ENCODE measurements at places on chromosomes 4 and X.
A peak's percentile ranks its signal among the peaks of the same experiment; 100 is the strongest.

DNA sequence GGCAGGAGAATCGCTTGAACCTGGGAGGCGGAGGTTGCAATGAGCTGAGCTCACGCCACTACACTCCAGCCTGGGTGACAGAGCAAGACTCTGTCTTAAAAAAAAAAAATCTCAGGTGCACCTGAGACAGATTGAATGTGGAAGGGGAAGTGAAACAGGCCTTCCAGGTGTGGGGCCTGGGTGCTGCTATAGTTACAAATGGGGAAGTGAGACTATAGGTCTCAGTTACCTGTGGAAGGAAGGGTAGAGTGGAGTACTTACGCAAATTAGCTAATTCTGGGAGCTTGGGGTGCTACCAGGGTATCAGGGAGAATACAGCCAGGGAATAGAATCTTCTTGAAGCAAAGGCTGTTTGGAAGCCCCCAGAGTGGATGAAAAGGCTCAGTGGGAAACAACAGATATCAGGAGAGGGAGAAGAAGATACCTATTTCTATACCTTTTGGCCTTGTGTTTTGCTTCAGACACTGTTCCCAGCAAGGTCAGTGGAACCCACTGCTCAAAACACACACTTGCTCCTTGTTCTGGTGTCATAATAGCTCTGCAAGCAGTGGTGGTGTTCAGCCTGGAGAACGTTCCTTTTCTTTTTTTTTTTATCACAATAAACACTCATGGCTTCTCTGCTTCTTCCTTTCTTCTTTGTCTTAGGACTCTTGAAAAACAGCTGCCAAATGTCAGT is 7.0 kb downstream of the CD38 start:
- no peak for DNase-seq

DNA sequence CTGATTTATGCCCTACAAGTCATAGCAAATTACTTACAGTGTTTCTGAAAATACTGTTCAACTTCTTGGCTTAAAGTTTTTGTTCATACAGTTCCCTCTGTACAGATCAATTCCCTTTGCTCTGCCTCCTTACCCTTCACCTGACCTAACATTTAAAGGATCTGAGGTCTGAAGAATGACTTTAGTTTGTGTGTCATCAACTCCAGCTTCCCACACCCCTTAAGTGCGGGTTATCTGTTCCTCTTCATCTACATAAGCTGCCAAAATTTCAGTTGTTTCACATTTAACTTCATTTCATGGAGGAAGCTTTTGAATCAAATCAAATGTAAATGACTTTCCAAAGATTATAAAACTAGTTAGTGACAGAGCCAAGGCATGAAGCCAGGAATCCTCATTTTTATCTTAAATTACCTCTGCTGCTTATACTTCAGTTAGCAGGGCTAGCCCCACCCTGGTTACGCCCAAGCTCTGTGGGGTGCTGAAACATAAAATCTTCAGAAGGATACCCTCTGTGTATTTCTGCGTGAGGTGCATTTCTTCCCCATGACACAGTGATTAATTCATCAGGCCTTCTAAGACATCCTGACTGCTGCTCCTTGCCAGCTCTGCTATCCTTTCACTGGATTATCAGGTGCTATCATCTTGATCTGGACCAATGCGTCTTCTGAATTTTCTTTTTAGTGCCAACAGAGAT is 16.5 kb downstream of the CXCL1 start:
- DNase-seq: no peak

DNA sequence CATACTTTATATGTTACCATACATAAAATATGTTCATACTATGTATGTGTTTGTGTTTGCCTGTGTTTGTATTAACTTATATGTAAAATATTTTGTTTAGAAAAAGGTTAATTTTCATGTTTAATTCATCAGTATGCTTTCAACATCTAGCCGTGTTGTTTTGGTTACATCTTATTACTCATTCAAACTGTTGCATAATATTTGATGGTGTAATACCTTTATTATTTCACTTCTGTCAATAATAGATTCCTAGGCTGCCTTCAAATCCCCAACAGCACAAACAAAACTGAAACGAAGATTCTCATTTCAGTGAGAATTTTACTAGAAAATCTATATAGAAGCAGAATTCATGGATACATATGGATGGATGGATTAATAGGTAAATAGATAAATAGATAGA is 462.3 kb upstream of the ADGRL3 start:
- DNase-seq: no peak

DNA sequence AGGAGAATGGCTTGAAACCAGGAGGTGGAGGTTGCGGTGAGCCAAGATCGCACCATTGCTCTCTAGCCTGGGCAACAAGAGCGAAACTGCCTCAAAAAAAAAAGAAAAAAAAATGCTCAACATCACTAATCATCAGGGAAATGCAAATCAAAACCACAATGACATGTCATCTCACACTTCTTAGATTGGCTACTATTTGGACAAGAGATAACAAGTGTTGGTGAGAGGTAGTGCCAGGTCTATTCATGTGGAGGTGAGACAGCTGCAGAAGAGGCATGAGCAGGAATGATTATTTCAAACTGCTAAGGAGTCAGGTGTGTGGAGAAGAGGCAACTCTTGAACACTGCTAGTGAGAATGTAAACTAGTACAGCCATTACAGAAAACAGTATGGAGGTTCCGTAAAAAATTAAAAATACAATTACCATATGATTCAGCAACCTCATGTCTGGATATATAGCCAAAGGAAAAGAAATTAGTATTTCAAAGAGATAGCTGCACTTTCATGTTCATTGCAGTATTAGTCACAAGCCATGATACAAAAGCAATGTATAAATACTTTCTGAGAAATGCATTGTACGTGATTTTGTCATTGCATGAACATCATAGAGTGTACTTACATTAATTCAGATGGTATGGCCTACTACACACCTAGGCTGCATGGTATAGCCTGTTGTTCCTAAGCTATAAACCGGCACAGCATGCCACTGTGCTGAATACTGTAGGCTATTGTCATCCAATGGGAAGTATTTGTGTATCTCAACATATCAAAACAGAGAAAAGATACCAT is 75.3 kb downstream of the TMEM144 start:
- DNase-seq: no peak

- no peak for DNase-seq
These were observed 59.8 kb upstream of the LGI2 start for GRCh38 chr4:25090516-25090915.

GRCh38 chr4:129092631-129093190 is 628 bp downstream of the SCLT1 start:
- no peak for DNase-seq

DNA sequence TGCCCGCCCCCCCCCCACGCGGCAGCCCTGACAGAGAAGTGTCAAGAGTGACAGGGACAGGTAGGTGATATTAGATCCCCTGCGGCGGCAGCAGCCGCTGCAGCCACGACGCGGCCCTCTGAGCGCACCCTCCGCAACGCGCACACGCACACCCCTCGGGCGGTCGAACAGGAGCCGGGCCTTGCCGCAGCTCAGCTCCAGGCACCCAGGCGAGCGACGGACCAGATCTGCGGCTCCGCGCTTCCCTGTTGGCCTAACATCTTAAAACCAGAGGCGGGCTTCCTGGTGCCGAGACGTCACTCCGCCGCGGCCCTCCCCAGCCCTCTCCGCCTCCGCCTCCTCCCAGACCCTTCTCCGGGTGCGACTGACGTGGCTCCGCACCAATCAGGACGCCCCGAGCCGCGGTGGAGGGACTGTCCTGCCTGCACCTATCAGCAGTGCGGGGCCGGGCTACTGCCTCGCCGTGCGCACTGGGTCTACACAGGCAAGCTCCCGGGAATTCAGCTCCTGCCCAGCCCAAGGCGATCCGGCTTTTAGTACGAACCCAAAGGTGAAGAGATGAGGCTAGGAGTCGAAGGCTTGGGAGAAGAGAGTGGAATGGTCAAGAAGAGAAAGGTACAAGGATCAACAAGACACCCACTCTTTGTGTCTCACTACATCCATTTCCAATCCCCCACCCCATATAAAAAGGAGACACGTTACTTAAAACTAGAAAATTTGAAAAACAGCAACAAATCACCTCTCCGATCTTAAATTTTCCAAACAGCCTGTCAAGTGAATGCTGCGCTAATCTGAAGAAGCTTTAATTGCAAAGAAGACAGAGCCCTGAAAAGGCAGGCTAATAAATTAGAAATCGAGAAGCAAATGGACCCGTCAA is at the start of gene PITX2:
TSS of gene PITX2 (minus strand) at position 237 of the 877 bp plus-strand sequence. CDS start 617 bp downstream, outside the sequence.
- peak; percentile 37 for DNase-seq

DNA sequence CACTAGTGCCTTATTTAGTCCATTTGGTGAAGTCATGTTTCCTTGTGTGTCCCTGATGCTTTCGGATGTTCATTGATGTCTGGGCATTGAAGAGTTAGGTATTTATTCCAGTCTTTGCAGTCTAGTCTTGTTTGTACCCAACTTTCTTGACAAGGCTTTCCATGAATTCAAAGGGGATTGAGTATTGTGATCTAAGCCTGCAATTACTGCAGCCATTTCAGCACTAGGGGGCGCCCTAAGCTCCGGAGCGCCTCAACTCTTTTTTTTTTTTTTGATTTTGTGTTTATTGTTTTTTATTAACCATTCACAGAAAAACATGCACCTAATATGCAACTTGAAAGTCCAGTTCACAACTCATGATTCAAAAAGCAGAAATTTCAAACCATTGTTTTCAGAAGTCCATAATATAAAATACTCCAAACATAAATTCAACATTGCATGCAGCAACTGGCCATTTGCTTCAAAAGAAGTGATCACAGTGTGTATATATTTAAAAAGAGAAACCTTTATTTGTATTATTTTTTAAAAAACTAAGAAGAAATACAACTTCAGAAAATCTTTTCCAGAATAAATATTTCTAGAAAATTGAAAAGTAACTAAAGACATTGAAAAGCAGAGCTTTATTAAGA is 59.2 kb downstream of the PTPN13 start:
- DNase-seq: no peak

- DNase-seq: no peak
These were observed 143.0 kb downstream of the TECRL start for GRCh38 chr4:64266263-64266662.

DNA sequence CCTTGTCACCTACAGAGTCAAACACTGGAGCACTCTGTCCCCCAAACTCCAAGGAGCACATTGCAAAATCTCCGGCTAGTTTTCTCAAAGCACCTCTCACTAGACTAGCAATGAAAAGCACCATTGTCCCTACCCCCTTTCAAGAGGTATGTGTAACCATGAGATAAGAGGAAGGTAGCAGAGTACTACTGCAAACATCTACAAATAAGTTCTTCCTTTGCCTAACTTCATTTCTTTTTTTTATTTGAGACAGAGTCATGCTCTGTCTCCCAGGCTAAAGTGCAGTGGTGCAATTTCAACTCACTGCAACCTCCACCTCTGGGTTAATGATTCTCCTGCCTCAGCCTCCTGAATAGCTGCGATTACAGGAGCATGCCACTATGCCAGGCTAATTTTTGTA is 17.7 kb downstream of the PPP4R3C start:
- no peak for DNase-seq

- DNase-seq: no peak
These were observed 3.4 kb downstream of the NKRF start for GRCh38 chrX:119602701-119603255.

GRCh38 chr4:177108708-177109107 is 201.0 kb upstream of the NEIL3 start:
- no peak for DNase-seq

DNA sequence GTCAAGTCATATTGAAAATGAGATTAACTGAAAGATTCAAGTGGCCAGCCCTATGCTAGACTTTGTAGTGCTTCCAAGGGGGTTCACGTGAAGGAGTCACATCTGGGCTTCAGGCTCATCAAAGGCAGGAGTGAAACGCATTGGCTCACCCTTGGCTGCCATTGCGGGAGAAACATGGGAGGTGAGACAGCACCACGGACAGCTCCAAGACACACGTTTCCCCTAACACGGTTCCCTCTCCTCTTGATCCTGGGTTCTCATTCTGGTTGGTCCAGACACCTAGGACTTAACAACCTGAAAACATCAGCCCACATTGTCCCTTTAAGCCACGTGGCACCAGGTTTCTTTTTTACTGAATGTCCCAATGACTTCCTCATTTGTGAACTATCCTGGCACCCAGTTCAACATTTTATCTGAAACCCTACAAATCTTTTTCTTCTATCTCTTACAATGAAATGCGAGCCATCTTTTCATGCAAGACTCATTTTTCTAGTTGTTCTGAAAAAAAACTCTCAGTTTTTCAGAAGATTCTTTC is 279.0 kb upstream of the VCX3A start:
- DNase-seq: no peak

DNA sequence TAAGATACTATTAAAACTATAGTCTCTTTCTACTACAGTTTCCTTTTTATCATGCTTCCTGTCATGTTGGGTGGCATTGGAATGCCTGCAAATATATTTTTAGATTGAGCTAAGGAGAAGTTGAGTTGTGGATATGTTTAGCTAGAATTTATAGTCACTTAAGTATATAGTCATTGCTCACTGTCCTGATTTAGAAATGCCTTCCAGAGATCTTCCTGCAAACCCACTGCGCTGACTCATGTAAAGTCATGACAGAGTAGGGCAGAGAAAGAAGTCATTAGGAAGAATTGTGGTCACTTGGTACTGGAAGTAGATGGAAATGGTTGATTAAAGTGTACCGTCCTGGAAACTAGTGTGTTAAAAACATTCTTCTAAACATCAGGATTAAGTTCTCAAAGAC is 490.3 kb upstream of the PABPC4L start:
- no peak for DNase-seq

- DNase-seq: no peak
These were observed at the start of gene CCDC158 for GRCh38 chr4:76420762-76421581. CCDC158 (minus strand) TSS chr4:76421141; CDS start chr4:76403207, 17,934 bp downstream.

DNA sequence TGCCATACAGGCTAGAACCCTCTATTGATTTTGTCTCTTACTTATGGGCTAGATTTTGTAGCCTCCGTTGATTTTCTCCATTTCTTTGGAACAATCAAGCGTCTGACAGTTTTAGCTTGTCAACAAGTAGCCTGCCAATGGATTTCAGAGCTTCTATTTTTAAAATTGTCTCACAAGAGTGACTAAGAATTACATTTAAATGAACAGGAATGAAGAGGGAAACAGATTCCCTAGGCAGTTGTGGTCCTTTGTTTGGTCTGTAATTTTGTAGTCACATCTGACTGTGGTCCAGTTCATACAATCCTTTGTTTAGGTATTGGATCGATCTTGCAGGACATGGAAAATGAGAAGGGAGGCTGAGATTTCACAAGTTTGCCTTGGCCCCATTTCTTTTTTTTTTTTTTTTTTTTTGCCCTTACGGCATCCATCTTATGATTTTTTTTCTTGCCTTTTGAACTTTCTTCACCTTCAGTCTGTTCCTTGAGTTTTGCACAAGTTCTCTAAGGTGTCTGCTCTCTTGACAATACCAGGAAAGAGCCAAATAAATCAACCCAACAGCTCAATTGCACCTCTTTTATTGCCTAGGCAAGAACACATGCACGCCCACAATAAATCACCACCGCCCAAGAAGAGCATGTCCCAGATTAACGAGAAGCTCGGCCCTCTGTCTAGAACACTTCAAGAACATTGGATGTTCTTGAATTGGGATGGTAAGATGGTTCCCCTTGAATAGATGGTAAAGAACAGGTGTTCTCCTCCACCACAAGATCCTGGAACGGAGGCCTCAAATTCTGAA is 86.5 kb upstream of the EGFL6 start:
- DNase-seq: no peak

- peak; percentile 17 for DNase-seq
These were observed 6.7 kb upstream of the MSX1 start for GRCh38 chr4:4852591-4853362.
